ENCODE measurements at places on chromosomes 7 and 10.

DNA sequence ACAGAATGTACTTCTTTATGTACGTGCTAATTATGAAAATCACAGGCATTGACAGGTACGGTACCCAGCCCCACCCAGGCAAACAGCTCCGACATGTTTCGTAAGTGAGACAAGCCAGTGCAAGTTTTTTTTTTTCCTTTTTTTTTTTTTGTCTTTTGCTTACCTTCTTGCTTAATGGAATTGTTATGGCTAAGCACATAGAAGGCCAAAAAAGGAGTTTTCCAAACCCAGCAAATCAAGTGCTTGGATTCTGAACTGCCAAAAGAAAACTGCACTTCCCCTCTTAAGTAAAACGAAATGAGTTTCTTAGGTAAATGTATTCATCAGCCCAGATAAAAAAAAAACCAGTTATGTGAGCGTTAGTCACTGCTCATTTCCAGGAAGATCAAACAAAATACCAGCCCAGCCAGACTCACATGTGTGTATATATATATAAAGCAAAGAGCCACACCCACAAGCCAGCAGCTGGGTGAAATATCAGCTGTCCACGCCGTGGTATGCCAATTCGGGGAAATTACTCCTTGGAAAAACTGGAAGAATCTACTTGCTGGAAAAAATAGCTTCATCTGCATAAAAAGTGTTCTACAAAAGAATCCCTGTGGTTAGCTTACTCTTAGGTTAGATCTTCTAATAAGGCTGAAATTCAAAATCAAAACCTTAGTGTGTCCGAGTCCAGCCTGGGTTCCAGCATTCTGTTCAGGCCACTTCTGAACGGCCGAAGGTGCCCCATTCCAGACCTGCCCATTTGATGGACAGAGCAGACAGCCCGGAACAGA is 8.0 kb downstream of the KLF6 start:
- DNase-seq = no peak

- no peak for DNase-seq
Measured at GRCh38 chr7:114412548-114412947, 2.1 kb upstream of the FOXP2 start.

DNA sequence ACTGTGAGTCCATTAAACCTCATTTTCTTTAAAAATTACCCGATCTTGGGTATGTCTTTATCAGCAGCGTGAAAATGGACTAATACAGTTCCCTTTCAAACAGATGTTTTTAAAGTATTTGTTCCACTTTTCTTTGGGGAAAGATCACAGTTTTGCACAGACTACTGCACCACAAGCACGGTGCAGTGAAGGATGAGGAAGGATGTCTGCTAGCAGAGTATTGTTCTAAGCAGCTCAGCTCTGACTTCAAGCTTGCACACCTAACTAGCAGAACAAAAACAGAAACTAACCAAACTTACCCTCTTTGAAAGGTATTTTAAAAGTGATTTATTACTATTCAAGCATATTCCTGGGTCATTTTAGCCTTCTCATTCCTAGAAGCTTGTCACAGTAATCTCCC is 20.0 kb downstream of the THNSL1 start:
- DNase-seq = no peak

- no peak for DNase-seq
Measured at GRCh38 chr10:131532745-131533341, 221.3 kb upstream of the TCERG1L start.

GRCh38 chr10:107409522-107409921 is 245.0 kb upstream of the SORCS1 start:
- DNase-seq = no peak

DNA sequence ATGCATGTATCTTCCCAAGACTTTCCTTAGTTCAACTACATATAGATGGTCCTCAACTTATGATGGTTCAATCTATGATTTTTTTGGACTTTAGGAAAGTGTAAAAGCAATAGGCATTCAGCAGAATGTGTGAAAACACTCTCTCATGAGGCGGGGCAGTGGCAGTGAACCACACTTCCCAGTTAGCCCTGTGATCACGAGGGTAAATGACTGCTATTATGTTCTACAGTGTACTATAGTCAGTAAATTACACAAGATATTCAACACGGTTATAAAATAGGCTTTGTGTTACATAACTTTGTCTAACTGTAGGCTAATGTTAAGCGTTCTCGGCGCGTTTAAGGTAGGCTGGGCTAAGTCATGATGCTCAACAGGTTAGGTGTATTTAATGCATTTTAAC is 169.3 kb downstream of the AMPH start:
- DNase-seq = no peak

DNA sequence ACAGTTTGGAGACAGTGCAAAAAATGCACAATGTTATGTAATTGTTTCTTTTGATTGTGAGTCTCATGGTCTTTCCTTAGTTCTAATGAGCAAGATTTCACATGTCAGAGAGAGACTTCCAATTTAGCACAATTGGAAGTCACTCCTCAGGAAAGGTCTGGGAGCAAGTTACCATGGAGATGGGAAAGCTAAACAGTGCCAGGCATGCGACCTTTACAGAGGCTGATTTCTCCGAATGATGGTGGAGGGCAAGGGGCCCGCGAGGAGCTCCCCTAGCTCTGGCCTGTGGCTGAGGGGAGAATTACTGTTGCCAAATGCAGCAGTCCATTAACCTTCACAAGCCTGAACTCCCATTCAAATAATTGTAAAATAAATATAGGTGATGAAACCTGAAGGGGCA is 59.3 kb downstream of the CDCA7L start:
- no peak for DNase-seq

- DNase-seq = no peak
Measured at GRCh38 chr10:3757250-3757637, 27.8 kb downstream of the KLF6 start.

DNA sequence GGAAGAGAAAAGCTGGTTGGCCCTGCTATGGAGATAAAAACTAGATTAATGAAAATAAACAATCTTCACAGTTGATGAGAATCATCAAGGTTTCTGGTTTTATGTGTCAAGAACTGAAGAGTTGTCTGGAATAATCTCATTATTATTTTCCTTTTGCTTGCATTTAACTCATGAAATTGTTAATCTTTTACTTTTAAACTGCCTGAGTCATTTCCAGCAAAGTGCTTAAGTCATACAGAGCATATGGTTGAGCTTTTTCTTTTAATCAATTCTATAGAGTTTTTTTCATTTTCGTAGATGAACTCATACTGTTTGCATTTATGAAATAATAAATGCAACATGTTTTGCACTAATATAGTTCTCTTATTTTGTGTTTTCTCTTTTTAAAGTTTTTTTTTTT is 747.9 kb downstream of the NXPH1 start:
- no peak for DNase-seq

Measured in stimulated activated CD4-positive, alpha-beta T cell treated with anti-CD3 and anti-CD28 coated beads, Interleukin-12 subunit alpha, Interleukin-12 subunit beta, amount 100 ng/mL, for 24 hours (primary cell).